Activated CD4-positive, alpha-beta T cell treated with anti-CD3 and anti-CD28 coated beads for 4 hours (primary cell): ENCODE measurements at places on chromosomes 4 and X.

DNA sequence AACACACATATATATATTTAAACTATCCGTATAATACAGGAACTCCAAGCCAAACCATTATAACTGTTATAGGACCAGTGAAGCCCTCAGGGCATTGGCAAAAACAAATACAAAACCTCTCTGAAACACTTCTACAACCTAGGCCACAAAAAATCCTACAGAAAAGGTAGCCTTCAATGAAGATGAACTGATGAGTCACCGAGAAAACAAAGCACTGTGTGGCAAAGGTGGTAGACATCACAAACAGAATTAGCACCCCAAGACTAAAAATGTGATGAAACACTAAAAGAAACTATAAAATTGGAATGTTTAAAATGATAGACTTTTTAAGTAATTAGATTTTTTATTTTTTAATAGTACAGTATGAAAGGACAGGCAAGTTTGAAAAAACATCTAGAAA is 5.5 kb upstream of the HSPA4L start:
- DNase-seq, result no peak

DNA sequence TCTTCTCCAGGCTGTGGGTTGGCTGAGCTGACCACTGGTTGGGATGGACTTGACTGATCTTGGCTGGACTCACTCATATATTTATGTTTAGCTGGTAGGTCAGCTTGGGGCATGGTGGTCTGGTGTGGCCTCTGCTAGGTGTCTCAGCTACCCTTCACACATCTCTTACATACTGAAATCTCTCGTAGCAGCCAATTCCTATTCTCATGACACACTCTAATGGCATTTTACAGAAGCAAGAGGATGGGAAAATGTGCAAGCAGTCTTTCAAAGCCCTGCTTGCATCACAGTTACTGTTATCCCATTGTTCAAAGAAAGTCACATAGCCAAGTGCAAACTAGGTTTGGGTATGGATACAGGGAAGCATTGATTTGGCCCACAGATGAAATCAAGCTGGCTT is 55.5 kb upstream of the PCDH18 start:
- no peak for DNase-seq

DNA sequence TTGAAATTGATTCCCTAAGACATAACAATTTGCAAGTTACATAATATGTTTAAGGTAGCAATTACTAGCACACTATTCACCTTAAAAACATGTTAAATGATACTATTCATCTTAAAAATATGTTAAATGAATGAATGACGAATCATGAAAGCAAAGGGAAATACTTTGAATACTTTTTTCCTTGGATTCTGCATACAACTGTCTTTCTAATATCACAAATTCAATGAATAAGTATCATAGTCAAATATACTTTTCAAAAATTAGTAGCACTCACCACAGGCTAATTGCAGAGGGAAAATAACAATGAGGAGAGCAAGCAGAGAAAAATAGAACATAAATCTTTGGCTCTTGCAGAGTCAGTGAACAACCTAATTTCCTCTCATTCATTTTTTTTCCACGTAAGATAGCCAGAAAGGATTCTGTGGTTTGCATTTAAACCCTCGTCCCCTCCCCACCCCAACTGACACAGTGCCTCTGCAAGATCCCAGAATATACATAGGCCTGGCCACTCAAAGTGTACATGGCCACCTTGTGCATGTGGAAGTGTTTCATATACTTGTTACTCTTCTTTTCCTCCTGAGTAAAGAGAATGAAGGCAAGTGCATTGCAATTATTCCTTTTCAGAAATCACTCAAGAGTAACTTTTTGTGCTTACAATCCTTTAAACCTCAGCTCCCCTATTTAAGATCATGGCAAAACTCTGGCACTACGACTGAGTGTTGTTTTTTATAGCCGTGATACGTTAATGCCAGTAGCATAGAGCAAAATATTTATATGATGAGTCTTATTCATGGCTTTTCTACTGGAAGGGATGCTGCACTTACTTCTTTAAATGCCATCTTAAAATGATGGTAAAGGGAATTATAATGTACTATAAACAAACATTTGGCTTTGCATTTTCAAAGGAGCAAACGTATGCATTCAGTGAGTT is 236.4 kb downstream of the PDGFC start:
- no peak for DNase-seq

DNA sequence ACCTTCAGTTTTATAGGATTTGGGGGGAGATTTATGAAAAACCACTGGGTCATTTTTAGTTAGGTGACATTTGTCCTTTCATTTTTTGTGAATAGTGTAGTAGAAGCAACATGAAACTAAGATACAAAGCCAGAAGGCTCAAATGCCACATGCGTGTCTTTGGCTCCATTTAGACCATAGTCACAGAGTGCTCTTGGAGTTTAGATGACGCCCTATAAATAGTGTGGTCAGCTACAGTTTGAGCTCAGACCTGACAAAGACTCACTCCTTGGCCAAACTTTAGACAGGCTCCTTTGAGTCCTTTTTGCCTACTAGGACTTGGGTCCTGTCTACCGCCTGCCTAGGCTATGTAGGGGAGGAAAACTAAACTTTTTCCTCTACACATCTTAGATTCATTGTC is 16.8 kb upstream of the PAGE1 start:
- no peak for DNase-seq

DNA sequence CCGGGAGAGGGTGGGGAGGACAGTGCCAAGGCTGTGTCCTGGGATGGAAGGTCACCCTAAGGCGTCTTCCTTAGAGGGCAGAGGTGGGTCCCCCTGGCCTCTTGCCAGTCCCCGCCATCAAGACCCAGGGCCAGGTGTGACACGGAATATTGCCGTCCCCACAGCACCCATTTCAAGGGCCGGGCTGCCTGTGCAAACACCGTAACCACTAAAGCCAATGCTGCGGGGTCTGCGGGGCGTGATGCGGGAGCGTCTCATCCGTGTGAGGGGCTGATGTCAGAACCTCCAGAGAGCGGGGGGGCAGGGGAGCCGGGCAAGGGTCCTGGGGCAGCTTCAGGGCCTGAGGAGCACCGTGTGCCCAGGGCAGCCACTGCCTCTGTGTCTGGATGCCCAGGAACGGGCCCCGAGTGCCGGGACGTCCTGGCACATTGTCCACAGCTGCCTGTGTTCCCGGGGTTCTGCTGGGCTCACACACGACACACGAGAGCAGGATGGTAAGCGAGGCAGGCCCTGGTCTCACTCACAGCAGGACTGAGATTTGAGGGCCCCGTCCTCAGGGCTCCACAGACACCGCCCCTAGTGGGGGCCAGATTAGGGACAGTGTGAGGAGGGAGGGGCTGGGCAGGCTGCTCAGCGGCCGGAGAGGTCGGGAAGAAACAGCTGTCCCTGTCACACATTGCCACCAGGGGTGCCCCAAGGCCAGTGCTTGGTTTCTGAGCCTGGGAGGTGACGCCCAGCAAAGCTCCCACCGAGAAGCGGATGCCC is 29.2 kb downstream of the NKX1-1 start:
- no peak for DNase-seq

GRCh38 chr4:72031868-72032608 is at the start of gene NPFFR2:
Gene NPFFR2, plus strand, starts transcription at chr4:72032000. Its CDS starts 96,592 bp downstream, at chr4:72128592.
- DNase-seq, result no peak

DNA sequence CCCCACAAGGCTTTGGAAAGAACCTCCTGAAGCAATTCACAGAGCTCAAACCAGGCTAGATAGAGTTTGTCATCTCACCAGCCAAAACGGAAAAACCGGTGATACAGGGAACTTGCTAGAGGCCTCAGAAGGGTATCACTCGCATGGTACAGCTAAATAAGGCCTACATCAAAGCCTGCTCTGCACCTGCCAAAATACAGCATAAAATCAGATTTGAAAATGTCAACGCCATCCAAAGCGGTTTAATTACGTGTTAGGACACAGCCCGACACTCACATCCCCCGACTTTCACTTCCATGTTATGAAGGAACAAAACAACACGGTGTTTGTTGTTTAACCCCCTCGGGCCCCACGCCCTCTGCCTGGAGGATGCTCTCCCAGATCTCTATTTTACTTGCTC is 65.0 kb downstream of the MAPK10 start:
- DNase-seq, result no peak
